ENCODE measurements at places on chromosomes 7 and 10. TPM values are rescaled to one million over a fixed set of nuclear protein-coding genes. Genes with fewer than 3 reads are reported as not detected.

DNA sequence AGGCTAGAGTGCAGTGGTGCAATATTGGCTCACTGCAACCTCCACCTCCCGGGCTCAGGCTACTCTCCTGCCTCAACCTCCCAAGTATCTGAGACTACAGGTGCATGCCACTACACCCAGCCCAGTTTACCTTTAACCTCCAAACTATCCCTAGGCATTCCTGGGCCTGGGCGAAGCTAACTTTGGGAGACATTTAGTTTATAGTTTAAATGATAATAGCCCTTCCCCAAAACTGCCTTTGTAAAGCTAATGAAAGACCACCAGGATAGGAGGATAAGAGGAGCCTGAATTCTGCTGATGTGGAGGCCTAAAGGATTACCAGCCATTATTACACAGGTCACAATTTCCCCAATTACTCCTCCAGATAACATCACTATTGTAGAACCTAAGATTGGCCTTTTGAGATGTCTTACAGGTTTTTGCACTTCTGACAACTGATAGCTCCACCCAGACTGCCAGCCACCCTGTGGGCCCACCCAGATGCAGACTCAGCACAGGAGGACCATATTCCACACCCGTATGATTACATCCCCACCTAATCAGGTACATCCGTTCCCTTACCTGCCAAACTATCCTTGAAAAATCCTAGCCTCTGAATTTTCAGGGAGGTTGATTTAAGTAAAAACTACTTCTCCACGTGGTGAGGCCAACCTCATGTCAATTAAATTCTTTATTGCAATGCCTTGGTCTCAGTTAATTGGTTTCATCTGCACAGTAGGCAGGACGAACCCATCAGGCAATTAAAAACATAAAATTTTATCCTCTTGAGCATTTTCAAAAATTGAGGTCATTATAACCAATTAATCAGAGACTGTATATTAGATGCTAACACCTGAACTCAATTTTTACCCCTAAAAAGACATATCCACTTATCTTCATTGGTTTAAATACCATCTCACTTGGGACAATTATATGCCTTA, 62.3 kb upstream of the TMEM254 start:
- DNase-seq = no peak

DNA sequence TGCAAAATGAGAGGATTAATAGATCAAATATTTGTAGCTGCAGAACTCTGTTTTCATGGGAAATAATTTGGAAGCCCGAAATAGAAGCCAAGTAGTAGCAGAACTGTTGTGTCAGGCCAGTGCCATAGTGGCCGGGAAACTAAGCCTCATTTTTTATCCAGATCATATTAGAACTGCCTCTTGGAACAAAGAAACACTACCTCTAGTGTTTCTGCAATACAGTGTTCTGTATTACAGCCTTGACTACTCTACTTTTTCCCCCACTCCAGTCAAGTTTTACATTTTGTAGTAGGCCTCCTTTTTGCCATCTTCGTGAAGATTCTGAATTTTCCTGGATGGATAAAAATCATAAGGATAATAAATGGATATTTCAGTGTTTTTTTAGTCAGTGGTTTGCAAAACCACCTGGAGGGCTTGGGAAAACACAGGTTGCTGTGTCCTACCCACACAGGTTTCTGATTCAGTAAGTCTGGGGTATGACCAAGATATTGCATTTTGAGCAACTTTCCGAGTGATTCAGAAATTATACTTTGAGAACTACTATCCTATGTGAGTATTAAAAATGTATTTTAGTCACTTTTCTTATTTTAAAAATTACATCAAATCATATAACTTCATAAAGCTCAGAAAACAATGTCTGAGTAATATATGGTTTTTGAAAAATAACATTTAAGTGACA, 326.2 kb upstream of the KAT6B start:
- no peak for DNase-seq

- no peak for DNase-seq
Measured at GRCh38 chr10:8586504-8586903, 532.0 kb downstream of the GATA3 start.

DNA sequence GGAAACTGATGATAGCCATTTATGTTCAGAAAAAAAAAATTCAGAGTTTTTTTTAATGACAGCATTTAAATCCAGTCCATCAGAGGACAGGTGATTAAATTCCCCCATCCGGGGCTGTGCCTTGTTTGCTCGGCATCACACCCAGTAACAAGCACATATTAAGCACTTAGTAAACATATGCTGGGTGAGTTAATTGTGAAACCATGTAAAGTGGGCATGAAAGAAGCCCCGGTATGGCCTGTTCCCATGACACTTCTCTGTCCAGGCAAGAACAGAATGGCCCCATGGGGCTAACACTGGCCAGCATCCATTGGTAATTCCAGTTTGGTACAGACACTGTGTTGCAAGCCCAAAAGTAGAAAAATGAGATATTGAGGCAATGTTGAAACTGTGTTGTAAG, 220.8 kb upstream of the RNF32 start:
- DNase-seq = no peak

DNA sequence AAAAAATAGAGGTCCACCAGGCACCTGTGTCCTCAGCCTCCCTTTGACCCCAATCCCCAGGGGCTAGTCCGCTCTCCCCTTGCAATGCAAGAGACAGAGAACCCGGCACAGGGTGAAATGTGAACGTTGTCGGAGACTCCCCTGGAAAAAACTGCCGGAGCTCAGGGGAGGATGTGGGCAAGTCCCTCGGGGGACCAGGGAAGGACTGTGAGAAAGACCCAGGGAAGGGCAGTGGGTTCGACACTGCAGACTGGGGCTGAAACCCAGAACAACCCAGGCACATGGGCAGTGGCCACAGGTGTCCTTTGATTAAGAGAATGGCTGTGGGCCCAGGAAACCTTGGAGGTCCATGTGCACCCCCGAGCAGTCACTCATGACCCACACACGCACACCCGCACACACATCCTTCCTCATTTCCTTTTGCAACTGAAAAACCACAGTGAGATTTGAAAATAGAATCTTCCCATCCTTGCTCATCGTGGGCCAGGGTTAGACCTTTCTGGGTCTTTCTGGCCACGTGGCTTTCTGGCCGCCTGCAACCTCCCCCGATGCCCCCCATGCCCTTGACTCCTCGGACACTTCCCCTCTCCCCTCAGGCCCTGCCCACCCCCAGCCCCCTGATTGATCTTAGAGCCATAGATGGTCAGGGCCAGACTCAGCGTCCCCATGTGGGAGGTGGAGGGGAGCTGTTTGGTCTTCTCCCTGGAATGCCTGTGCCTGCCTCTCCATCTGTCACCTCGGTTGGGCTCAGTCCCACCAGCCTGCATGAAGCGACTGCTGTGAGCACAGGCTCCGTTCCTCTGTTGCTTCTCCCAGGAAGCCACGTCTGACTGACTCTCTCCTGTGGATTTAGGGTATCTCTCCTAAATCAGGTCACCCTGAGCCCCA, 7.9 kb downstream of the LAT2 start:
- no peak for DNase-seq

Gene AKR1D1
- not detected for total RNA-seq

Gene CC2D2B
- total RNA-seq = 0.46 TPM

All from osteocyte (in vitro differentiated cells).